Caco-2 (cell line): ENCODE measurements at places on chromosomes 1 and 21. TPM values are rescaled to one million over a fixed set of nuclear protein-coding genes. Genes with fewer than 3 reads are reported as not detected.

IL10 gene
- total RNA-seq = not detected in 2 replicates

GRCh38 chr1:185069202-185069772, 23.9 kb downstream of the RNF2 start:
- H3K4me1 ChIP-seq = no peaks in the 10 kb centered on the region
- DNase-seq = no peak
- H3K27me3 ChIP-seq = no peaks in the 10 kb centered on the region
- H3K4me3 ChIP-seq = no peak overlapping the region

DNA sequence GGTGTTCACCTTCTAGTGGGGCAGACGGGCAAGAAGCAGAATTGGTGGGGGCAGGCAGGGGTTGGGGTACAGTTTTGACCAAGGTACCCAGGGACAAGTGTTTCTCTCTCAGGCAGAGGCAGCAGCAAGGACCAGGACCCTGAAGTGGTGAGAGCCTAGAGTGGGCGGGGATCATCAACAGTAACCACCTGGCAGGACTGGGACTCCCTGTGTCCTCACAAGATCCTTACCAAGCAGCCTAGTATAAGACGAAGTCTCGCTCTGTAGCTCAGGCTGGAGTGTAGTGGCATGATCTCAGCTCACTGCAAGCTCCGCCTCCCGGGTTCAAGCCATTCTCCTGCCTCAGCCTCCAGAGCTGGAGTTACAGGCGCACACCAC, 3.2 kb upstream of the NADK start:
- no peak for DNase-seq
- no peak overlapping the region for H3K4me3 ChIP-seq
- peak overlapping the region; percentile 83 for H3K27ac ChIP-seq
- H3K27me3 ChIP-seq = no peaks in the 10 kb centered on the region

- no peaks in the 10 kb centered on the region for H3K36me3 ChIP-seq
- no peaks in the 10 kb centered on the region for H3K4me1 ChIP-seq
- no peak overlapping the region for H3K27ac ChIP-seq
- H3K4me3 ChIP-seq = no peak overlapping the region
These were observed 856 bp downstream of the OR6K3 start for GRCh38 chr1:158719664-158720063.
